ENCODE measurements at places on chromosomes 5 and 9.

- DNase-seq = no peak
Measured at GRCh38 chr5:24381861-24382489, 262.8 kb downstream of the CDH10 start.

DNA sequence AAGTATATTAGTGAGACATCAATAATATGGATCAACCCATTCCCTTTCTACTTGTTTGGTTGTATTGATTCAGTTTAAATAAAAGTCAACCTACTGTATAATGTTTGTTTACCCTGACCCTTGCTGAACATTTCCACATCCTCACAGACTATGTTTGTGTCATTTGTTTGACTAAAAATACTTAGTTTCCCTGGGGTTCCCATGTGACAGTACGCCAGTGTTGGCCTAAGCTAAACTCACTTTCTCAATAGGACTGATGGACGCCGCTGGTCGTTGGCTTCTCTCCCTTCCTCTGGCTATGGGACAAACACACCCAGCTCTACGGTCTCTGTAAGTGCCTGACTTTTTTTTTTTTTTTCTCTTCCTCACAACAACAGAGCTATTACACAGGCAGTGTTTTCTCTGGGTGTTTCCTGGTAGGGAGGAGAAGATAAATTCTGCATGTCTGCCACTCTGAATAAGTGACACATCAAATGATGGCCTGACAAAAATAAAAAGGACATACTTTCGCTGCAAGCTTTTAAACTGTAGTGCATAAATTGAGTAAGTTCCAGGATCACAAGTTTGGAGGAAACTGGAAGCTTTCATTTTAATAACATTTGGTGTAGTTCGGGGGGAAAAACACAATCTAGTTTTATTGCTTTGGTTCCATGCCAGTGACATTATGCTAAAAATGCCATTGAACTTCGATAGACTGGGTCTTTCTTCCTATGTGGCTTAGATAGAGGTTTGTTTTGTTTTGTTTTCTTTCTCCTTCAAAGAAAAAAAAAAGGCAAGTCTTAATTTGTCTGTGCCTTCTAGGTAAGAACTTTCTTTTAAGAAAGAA is 101.0 kb downstream of the CD180 start:
- DNase-seq = no peak

DNA sequence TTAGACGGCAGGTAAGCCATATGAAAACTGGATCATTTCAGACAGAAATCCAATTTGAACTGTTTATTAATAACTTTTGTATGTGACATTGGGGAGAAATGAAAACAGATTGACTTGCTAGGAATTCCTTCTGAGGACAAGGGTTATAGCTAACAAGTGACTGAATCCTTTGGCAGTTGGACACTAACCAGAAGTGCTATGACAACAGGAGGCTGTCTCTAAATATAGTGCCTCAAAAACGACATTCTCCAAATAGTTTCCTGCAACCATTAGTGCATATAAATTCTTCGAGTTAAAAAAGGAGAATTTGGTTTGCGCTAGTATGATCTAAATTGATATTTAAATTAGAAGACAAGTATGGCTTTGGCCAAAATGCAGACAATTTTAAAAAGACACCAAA is 338.6 kb downstream of the PTPRD start:
- no peak for DNase-seq

- no peak for DNase-seq
Measured at GRCh38 chr5:128378196-128378595, 159.8 kb downstream of the FBN2 start.

DNA sequence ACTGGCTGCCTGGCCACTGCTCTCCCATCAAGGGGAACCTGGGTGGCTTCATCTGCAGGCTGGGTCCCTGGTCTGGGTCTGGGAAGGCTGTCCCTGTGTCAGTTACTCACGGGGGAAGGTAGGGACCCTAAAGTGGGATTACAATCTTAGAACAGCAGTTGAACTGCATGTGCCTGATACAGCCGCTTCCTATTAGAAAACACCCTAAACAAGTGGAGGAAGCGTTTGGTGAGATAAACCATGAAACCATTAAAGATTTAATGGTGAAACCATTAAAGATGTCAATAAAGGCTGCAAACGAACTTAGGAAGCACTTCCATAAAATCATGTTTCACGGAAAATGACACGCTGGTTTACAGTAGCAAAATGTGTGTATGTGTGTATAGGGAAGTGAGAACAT is 2.5 kb upstream of the GFI1B start:
- DNase-seq = no peak

- DNase-seq = no peak
Measured at GRCh38 chr5:760363-761058, 24.0 kb downstream of the ZDHHC11B start.

- no peak for DNase-seq
Measured at GRCh38 chr9:78468231-78468630, 171.3 kb downstream of the PSAT1 start.

All from D721Med (cell line).